GM03348 (cell line): ENCODE measurements at places on chromosomes 1 and 21.
A peak's percentile ranks its signal among the peaks of the same experiment; 100 is the strongest.

GRCh38 chr21:15748586-15748985 is 18.8 kb downstream of the USP25 start:
- DNase-seq: no peak

DNA sequence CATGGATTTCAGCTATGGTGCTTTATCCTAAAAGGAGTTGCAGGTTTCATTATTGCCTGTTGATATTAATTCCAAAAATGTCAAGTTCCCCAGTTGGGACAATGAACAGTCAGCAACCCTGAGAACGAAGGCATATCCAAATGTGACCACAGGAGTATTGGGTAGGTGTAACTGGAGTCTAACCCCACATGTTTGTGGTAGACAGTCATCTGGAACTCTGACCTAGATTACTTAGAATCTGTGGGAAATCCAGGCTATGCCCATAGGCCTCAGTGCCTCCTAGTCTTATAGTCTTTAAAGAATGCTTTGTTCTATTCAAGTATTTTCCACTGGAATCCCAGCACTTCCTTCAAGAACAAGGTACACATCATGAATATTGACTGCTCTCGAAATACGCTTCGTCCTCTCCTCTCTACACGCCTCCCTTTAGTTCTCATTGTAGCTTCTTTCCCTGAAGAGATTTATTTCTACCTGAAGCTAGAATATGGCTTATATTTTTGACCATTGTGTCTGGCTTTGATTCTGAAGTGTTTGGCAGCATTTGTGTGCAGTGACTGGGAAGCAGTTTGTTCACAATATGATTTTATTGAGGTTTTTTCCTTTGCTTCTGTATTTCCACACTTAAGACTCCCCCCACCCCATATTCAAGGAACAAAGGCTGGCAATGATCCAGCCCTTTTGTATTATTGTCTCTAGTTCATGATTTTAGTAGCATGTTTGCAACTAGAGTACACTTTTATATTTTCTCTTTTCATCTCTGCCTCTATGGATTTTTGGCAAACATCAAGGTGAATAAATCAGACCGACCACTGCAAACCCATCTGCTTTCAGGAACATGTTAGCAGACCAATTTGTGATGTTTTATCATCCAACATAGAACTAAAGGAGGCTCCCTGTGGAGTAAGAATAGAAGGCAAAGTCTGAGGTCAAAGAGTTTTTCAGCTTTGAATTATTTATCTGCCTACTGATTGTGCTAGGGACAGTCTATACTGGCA is 178.6 kb downstream of the GPR52 start:
- peak; percentile 61 for DNase-seq

- no peak for DNase-seq
Measured at GRCh38 chr1:154206196-154206595, at the start of gene CFAP141. Gene CFAP141, minus strand, starts transcription at chr1:154206333. Its CDS starts 26 bp downstream, at chr1:154206307.

- no peak for DNase-seq
Measured at GRCh38 chr1:22534951-22535350, 28.3 kb upstream of the EPHA8 start.

DNA sequence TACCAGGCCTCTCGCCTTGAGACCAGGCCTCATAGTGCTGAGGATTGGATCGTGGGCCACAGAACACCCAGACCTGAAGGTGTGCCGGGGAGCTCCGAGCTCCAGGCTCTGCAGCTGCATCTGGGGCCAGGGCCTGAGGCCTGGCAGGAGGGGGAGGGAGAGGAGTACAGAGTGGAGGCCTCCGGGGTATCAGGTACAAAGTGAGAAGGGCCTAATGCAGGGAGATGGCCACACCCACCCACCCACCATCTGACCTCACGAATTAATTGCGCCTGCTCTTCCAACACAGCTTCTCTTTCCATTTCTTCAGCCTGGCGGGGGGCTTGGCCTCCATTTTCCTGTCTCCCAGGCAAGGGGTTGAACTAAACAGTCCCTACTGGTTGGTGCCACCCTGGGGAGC is 99.4 kb upstream of the ARHGEF16 start:
- no peak for DNase-seq

DNA sequence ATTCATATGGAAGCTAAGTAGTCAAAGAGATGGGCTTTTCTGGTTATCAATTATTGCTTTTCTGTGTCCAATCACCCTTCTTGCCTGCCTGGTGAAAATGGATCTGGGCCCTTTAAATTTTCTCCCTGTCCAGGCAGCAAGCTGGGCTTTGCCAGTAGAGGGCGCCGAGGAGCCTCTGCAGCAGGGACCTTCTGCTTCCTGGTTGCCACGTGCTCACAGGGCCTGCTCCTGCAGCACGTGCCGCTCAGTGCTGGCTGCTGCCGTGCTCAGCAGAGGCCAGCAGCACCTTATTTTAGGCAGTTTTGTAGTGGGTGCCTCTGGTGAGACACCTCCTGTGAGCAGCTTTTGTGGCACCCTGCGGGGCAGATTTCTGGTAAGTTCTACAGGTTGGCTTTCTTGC is 4.0 kb downstream of the ACTL8 start:
- DNase-seq: no peak

- no peak for DNase-seq
Measured at GRCh38 chr1:196409586-196409985, 198.7 kb downstream of the KCNT2 start.

- DNase-seq: no peak
Measured at GRCh38 chr1:51901151-51901550, 22.6 kb upstream of the NRDC start.

GRCh38 chr1:105830571-105831146 is 1225.8 kb upstream of the PRMT6 start:
- no peak for DNase-seq

DNA sequence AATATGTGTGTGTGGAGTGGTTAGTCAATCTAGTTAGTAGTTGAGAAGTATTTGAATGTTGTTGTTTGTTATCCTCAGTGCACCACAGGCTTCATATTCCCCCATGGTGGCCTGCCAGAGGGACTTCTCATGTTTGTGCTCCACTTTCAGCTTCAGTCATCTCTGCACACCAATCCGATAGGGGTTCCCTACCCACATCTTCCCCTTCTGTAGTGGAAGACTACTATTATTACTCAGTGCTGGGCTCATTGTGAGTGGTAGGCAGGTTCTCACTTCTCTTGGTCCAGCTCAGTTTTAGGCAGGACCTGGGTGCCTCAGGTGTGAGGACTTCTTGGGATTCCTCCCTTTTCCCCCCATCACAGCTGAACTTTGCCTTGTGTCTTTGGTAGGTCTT is 14.2 kb downstream of the MT1HL1 start:
- DNase-seq: no peak

DNA sequence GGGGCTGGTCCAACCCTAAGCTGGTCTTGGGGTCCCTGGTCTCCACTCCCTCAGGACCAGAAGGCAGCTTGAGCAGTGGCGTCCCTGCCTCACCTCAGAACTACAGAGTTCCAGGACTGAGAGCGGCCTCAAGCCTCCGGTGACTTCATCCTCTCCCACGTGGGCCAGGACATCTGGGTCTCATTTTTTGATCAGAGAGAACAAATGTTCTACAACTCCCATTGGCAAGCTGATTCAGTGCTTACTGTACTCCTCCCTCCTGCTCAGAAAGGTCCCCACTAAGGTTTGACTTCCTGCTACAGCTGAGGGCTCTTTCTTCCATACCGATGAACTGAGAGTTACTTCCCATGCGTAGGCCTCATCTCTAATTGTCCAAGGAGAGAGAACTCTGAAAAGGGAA is 78.5 kb downstream of the PLXNA2 start:
- DNase-seq: peak; percentile 83

- DNase-seq: no peak
Measured at GRCh38 chr1:40313958-40314720, 2.9 kb downstream of the COL9A2 start.

DNA sequence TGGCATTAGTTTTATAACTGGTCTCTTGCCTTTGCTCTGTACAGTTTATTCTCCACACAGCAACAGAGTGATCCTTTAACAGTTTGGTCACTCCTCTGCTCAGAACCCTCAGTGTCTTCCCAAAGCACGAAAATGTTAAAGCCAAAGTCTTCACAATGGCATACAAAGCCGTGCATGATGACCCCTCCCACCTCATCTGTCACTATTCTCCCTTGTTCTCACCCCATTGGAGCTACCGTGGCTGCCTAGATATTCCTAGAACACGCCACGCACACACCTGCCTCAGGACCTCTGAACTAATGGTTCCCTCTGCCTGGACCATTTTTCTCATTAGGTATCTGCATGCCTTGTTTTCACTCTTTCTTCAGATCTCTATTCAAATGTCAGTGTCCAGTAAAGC is 8.6 kb upstream of the SEMA4A start:
- DNase-seq: no peak

DNA sequence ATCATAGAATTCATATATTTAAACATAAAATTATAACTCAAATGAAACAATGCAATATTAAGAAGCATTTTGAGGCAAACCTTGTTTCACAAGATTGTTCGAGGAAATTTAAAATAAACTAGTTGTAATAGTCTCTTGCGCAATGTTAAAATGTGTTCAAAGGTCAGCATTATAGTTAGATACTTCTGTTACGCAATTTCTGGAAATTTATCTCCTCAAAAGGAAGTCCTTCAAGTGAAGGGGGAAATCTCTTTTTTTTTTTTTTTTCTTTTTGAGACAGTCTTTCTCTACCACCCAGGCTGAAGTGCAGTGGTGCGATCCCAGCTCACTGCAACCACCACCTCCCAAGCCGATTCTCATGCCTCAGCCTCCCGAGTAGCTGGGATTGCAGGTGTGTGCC is 52.1 kb downstream of the FMO4 start:
- DNase-seq: no peak

DNA sequence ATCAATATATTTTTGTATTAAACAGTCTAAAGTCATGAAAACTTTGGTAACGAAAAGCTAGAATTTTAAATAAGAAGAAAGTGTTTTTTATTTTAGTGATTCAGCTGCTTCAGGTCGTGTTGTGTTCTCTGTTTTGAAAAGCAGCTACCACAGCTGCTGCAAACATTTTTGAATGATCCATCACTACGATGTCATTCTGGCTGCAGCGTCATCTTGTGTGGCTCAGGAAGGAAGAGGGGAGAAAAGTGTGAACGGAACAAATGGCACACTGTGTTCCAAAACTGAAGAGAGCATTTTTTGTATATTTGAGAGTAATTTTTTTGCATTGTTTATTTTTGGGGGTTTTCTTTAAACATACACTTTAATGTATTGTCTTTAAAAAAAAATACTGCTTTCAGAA is 323.0 kb upstream of the ADGRL2 start:
- DNase-seq: no peak

- no peak for DNase-seq
Measured at GRCh38 chr21:42569732-42570301, 56.2 kb downstream of the SLC37A1 start.

GRCh38 chr1:239803781-239804180 is 287.9 kb upstream of the FMN2 start:
- no peak for DNase-seq

GRCh38 chr21:29649406-29649814 is 290.4 kb downstream of the GRIK1 start:
- no peak for DNase-seq

- no peak for DNase-seq
Measured at GRCh38 chr1:167689567-167689920, 32.2 kb upstream of the MPZL1 start.

- DNase-seq: no peak
Measured at GRCh38 chr21:21341041-21341440, 342.8 kb downstream of the NCAM2 start.

DNA sequence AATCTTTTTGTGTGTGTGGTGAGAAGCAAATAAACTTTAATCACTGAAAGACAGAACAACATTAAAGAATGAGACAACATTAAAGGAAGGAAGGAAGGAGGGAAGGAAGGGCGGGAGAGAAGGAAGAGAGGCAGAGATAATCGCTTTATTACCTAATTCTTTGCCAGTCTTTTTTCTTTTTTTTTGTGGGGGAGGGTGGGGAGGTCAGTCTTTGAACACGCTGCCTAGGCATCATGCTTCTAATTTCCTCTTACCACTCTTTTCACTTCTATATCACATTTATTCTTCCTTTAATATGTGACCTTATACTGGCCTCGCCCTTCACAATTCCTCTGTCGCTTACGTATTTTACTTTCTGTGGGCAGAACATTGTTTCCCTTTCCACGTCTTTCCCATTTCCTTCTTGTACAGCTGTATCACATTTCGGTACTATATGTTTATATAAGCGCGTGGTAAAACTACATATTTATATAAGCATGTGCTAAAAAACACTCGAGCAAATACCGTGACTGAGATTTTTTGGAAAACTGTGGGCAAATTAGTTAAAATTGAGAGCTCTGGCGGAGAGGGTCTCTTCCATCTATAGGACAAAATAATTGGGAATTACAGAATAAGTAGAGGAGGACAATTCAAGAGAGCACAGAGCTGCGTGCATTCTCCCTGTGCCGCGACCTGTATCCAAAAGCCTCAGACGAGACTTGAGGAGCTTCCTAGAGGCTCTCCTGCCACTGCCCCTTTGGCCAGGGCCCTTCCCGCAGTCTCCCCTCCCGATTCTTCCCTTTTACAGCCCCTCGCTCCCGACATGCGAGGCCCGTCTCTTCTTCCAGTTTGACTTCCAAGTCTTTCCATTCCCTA is 823 bp upstream of the PRKAA2 start:
- peak; percentile 20 for DNase-seq

GRCh38 chr1:28510273-28510969 is 4.6 kb downstream of the RCC1 start:
- DNase-seq: no peak

DNA sequence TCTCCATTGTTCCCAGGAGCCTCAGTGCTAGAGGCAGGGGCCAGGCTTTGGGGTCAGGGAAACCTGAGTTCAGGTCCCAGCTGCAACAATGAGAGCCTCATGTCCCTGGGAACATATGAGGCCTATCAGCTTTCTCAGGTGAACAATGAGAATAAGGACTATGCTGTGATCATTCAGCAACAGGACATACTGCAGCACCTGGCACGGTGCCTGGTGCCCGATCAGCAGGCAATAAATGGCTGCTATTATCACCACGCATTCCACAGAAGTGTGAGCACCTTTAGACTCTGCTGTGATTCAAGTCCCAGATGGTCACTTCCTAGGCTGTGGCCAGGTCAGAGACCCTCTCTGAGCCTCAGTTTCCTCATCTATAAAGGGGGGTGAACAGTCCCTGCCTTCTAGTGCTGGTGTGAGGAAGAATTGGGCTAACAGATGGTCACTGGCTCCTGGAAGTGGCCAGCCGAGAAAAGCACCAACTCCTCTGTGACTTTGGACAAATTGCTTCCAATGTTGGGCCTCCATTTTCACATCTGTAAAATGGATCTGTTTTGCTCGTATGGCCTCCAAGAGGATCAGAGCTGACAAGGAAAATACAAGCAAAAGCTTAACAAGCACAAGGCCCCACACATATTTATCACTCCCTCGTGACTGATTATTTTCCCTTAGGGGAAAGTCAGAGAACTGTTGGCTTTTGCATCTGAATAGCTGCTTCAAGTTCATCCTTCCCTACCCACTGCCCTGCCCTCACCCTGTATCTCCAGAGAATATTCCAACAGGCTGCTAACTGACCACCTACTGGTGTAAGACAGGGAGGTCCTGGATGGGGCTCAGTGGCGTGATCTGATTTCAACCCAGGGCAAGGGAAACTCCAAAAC is 1.1 kb downstream of the SLC5A9 start:
- no peak for DNase-seq

GRCh38 chr1:248752161-248753028 is 3.2 kb downstream of the LYPD8 start:
- no peak for DNase-seq
